ENCODE measurements at places on chromosomes 4 and X.

GRCh38 chr4:54063737-54064316, 578 bp downstream of the CHIC2 start:
- DNase-seq: no peak

- no peak for DNase-seq
These were observed 6.4 kb upstream of the FRMPD3 start for GRCh38 chrX:107442914-107443527.

- DNase-seq: no peak
These were observed 2246.0 kb downstream of the ARAP2 start for GRCh38 chr4:33998291-33998690.

DNA sequence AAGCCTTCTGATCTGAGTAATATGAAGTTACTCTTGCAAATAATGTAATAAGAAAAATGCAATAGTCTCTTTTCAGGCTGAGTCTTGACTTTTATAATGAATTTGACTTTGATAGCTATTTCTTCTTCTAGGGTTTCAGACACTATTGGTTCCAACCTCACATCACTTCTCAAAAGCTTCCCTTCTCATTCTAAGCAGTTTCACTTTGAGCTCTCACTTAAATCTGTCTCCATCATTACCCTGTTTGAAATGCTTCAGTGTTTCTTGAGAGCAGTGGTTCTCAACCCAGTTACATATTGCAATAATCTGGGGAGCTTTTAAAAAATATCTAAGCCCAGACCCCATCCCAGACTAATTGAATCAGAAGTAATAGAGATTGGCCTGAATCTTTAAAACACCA, 40.5 kb upstream of the BMP2K start:
- no peak for DNase-seq

GRCh38 chrX:48711162-48711928, 14.8 kb downstream of the SUV39H1 start:
- no peak for DNase-seq

- no peak for DNase-seq
These were observed 8.0 kb upstream of the HERC5 start for GRCh38 chr4:88448889-88449288.

- no peak for DNase-seq
These were observed 22.5 kb upstream of the PRDX4 start for GRCh38 chrX:23644744-23645143.

DNA sequence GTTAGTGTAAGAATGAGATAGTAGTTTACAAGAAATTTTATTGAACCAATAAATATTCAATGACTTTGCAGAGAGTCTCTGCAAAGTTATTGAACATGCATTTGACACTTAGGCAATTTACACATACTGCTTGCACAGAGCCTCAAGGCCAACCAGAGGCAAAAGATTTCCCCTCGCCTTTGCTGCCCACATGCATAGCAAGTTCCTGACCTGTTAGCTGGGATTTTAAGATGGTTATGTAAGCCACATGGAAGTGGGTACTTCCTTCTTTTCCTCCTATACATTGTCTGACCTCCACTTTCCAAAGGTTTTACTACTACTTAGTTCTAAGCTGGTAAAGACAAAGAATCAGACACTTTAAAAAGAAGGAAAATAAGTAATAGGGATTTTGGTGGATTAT, 430.1 kb upstream of the FRG1 start:
- no peak for DNase-seq
